NCI-H510A (cell line): ENCODE measurements at places on chromosomes 5 and 9.

DNA sequence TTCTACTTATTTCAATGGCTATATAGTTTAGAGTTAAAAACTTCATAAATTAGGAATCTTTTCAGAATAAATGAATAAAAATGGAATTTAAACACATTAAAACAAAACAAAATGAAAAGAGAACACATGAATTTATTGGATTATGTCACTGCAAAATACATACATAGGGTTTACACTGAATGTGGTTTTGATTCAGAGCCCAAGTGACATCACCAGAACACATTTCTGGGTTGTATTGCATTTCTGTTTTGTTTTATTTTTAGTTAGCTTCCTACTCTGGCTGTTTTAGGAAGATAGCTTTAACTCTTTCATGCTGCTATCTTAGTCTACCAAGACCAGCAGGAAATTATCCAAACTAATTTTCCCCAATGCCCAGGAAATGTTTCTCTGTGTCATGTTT lies 1935.0 kb downstream of the EFNA5 start:
- DNase-seq = no peak

DNA sequence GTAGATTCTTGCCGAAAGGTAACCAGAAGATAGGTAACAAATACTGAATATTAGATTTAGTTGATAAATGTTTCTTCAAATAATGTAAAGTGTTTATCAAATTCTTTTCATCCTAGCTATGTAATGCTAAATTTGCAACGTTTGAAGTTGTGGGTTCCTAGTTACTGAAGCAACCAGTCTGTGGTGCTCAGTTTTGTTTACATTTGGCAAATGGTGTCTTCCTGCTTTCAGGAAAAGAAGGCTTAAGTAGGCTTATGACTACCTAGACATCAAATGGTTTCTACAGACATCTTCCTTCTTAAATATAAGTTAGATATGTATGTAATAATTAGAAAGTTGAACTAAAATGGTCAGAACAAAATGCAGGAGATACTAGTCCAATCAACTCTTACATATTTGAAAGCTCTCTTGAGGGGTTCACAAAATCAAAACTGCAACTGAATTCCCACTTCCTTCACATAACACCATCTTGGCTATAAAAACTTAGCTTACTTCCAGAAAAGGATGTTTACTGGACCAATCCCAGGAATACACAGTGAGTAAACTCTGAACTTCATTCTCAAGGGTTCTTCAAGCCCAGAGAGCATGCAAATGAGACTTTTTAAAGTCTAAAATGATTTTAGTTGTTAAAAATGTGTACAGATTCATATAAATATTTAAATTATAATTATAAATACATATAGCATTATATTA lies 125.7 kb upstream of the ITGA1 start:
- DNase-seq = no peak

DNA sequence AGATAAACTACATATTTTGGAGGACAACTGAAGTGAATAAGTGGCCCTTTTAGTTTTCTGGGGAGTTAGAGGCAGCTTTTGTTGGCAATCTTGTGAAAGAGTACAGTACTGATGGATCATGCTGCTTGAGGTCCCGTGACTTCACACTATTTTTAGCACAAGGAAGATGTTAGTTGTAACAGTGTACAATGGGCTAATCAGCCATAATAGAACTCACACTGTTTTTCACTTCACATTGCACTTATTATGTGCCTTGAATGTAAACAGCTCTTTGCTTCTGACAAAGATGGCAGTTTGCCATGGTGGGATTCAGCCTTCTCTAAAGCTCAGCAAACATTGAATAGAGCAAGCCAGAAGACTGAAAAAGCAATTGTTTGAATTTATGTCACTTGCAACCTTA lies 176.7 kb upstream of the ZNF608 start:
- no peak for DNase-seq

- DNase-seq = no peak
Observed at GRCh38 chr9:134132208-134132870, 3.5 kb upstream of the WDR5 start.

DNA sequence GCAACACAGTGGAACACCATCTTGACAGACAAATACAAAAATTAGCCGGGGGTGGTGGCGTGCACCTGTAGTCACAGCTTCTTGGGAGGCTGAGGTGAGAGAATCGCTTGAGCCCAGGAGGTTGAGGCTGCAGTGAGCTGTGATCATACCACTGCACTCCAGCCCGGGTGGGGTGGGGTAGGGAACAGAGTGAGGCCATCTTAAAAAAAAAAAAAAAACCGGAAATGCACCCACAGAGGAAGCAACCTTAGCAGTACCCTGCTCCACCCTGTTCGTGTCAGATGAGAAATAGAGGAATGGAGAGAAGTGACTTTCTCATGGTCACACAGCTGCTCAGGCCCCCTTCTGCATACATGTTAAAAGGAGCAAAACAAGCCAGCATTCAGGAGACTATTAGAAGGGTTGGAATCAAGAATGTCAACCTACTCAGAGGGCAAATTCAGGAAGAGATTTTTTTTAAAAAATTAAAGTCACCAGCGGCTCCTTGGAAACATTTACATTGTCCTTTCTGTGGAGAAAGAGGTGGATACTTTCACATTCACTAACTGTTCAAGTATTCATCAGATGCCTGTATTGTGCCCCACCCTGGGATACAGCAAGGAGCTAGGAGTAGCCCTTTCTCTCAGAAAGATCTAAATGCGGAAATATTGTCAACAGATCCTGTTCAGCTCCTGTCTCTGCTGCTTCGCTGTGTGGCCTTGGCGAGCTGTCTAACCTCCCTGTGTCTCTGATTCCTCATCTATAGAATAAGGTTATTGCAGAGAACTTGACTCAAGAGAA lies 41.0 kb downstream of the CYFIP2 start:
- no peak for DNase-seq

DNA sequence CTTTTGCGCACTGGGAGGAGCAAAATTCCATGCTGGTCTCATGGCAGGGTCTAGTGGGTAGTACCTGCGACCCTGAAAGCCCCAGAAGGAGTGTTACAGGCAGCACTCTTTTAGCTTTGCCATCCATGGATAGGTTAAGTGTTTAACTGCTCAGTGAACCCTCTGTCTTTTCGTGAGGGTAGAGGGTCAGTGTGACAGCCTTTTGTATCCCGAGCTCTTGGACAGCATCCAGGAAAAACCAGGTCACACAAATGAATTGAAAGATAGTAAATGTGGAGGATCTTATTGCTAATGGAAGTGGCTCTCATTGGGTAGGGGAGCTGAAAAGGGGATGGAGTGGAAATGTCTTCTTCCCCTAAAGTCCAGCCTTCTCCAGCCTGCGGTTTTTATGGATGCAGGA lies 57.8 kb upstream of the CCDC112 start:
- no peak for DNase-seq

DNA sequence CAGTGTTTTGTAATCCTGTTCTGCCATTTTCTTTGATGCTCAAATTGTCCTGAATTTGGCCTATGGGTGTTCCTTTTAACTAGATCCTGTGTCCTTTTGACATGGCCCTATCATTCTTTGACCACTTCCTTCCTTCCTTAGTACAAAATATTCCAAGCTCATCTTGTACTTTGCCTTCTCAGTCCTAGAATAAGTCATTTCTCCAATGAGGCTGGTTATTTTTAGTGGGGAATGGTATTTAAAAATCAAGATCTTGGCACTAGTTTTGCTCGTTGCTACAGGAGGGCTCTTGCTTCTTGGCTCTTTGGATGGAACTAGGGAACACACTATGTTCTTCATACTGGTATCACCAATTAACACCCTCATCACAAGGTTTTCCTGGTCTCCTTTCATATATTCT lies 108.1 kb downstream of the UNC13B start:
- DNase-seq = no peak

DNA sequence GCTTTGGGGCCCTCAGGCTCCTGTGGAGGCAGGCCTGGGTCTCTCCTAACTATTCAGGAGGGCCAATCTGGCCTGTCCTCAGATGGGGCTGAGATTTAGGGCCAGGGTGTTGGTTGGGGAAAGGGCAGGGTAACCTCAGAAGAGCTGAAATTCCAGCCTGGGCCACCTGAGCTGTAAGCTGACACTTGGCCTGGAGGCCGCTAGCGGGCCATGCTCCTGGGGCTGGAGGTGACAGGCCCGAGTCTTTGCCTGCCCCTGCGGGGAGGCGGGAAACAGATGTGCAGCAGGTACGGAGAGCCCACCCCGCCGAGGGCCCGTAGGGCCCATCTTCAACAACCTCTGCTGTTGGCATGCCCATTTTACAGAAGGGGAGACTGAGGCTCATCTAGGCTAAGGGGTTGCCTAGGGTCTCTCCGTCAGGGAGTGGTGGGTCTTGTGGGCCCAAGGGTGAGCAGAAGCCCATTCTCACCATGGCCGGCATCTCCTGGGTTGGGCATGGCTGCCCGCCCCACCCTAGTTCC lies 69.5 kb downstream of the RXRA start:
- DNase-seq = no peak

DNA sequence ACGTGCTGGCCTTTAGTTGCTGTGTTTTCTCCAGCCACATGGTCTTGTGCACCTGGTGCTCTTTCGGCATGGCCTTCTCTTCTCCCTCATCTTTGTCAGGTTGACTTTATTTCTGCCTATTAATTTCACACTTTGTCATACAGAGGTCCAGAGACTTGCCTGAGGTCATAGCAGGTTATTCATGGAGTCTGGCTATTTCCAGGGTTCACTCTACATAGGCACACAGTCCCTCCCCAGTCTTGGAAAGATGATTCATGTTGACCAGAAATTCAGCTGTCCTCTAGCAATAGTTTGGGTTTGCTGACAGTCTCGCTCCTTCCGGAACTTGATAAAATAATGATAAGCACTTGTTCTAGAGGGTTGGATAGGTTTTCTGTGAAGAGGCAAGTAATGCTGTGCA lies 81.6 kb downstream of the ARHGAP26 start:
- DNase-seq = no peak

DNA sequence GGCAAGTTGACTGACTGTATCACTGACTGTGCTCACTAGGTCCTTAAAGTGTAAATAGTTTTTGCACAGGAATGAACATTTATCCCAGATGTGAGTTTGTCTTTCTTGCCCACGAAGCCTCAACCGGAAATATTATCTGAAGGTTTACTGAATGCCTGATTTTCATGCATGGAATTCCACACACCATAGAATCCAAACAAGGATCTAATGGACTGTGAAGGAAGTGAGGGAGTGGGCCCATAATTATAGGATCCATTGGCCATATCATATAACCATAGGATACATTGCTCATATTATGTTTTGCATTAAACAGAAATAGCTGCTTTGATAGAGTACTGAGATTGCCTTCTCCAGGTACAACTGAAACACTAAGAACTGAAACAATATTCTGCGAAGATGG lies 1057.2 kb upstream of the EDIL3 start:
- DNase-seq = no peak

DNA sequence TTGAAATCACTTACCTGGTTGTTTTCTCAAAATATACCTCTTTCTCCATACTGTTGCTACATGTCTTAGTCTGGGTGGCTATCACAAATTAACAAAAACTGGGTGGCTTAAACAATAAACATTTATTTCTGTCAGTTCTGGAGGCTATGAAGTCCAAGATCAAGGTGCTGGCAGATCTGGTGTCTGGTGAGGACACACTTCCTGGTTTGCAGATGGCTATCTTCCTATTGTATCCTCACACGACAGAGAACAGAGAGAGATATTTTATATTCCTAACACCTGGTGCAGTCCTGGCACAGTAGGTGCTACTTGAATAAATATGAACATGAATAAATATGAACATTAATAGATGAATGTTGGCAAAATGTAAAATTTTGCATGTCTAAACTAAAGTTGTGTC lies 164.3 kb upstream of the ACOT12 start:
- no peak for DNase-seq

DNA sequence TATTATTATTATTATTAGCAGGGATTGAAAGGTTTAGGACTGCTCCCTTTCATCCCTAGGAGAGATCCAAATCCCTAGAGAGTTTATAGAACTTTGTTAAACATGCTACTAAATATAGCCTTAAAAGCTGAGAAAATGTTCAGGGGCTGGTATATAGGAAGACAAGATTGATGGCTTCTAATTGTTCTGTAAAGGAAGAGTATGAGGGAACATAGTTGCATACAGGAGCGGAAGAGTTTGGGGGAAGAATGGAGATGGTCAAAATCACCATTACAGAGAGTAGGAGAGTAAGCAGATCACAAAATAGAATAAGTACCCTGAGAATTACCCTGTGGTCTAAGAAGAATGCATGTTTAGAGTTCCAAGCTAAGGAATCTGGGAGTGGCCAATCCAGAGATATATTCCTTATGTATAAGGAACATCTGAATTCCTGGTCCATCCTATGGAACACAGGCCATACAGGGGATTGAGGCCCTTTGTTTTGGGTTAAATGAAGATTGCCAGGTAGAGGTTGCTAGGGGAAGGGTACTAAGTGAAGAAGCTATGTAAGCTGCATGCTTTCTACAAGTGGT lies 158.0 kb upstream of the APC start:
- no peak for DNase-seq

DNA sequence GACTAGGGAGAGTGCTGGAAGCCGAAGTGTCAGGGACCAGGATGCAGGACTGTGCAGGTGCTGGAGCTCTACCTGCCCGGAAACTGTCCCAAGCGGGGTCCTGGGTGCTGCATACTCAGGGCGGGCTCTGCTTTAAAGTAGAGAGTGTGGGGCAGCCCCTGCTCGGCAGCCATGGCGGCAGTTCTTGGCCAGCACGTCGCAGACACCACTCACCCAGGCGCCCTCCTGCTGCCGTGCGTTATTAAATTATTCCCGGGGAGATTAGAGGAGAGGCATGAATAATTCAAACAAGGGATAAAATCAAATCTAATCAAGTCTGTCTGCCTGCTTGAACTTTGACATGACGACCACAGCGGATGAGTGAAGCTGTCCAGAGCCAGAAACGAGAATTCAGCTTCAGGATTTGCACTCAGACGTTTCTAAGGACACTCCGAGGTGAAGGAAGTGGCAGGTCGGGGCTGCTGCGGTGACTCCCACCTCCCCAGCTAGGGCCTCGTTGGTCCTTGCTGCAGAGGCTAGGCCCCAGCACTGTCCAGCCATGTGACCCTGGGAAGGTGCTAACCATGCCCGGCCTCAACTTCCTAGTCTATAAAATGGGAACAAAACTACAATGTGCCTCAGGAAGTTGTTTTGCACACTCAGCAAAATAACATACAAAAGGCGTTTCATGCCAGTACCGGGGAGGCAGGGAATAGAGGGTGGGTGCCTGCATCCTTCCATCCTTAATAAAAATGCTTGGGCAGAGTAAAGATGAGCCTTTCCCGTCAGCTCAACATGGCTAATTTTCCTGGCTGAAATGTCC lies 91.3 kb upstream of the ADAMTS2 start:
- no peak for DNase-seq

GRCh38 chr9:128899566-128900322 lies 17.8 kb downstream of the LRRC8A start:
- DNase-seq = no peak

DNA sequence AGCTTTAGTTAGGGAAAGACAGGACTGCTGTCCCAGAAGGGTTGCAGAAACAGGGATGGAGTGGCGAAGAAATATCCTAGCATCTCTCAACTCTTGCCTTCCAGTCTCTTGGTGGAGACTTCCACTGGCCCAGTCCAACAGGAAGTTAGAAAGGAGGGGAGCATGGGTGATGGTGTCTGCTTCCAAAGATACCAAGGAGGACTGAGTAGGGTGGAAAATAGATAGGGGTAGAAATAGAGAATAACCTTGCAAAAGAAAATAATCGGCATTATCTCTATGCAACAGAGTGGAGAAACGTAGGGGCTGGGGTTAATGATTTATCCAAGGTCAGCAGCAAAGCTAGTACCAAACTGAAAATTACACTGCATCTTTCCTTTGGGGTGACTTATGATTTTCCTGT lies 242.3 kb downstream of the PSAT1 start:
- DNase-seq = no peak

GRCh38 chr5:5572010-5572865 lies 149.8 kb downstream of the ICE1 start:
- no peak for DNase-seq

GRCh38 chr5:154475591-154476353 lies 2.3 kb downstream of the HAND1 start:
- DNase-seq = no peak

- DNase-seq = peak; percentile 51
Observed at GRCh38 chr9:36102742-36103495, 33.6 kb upstream of the GLIPR2 start.
